Kidney (tissue), 22 donors: ENCODE measurements at places on chromosomes 1 and 21. TPM values are rescaled to one million over a fixed set of nuclear protein-coding genes. Genes with fewer than 3 reads are reported as not detected.

Gene FGR
- 23.3 TPM for total RNA-seq

Gene KLHDC7A
- total RNA-seq, result 25.8 TPM

Gene SPATA21
- total RNA-seq, result not detected

Gene PTGFR
- total RNA-seq, result 3.7 TPM

Gene CRABP2
- total RNA-seq, result 15.2 TPM

Gene BARHL2
- total RNA-seq, result not detected

Gene FMO3
- total RNA-seq, result 19.3 TPM

Gene DDR2
- total RNA-seq, result 19.8 TPM

Gene ETNK2
- 33.3 TPM for total RNA-seq

Gene RAB3B
- total RNA-seq, result 0.72 TPM

Gene LGALS8
- total RNA-seq, result 53.3 TPM

Gene ARHGAP29
- 145 TPM for total RNA-seq
